ENCODE measurements at places on chromosomes 16 and 17. TPM values are rescaled to one million over a fixed set of nuclear protein-coding genes. Genes with fewer than 3 reads are reported as not detected.

Gene SDR42E2
- total RNA-seq = not detected

Gene RNF43
- not detected for total RNA-seq

Gene PABPN1L
- total RNA-seq = not detected

Gene GLIS2
- total RNA-seq = 5.6 TPM

Gene RBFOX1
- total RNA-seq = not detected

Gene IKZF3
- total RNA-seq = not detected

Gene CNTROB
- total RNA-seq = 24.2 TPM

Gene GRB7
- total RNA-seq = 0.27 TPM

Gene DLX3
- not detected for total RNA-seq

Gene WNT9B
- not detected for total RNA-seq

Gene SOST
- not detected for total RNA-seq

Gene CBFA2T3
- not detected for total RNA-seq

Gene PDIA2
- not detected for total RNA-seq

Gene MAFG
- 23.3 TPM for total RNA-seq

Gene PRSS21
- total RNA-seq = 1.2 TPM

Gene IRX5
- 0.40 TPM for total RNA-seq

Gene TBC1D3G
- 0.89 TPM for total RNA-seq

Gene HMOX2
- total RNA-seq = 120 TPM

Gene OTOA
- total RNA-seq = not detected

Gene TAC4
- total RNA-seq = not detected

Gene KRT27
- total RNA-seq = not detected

Gene NPW
- 3.1 TPM for total RNA-seq

Gene GPR179
- not detected for total RNA-seq

Gene DYNLRB2
- not detected for total RNA-seq

Gene GGT6
- total RNA-seq = not detected

Gene TEKT1
- not detected for total RNA-seq

Gene C16orf96
- 0.05 TPM for total RNA-seq

Gene SMTNL2
- total RNA-seq = not detected

Gene POLG2
- 6.1 TPM for total RNA-seq

Gene HAS3
- total RNA-seq = 0.15 TPM

Gene PRKAR1A
- 206 TPM for total RNA-seq

Gene SCIMP
- not detected for total RNA-seq

Gene TEDC2
- 14.5 TPM for total RNA-seq

Gene MNT
- 5.5 TPM for total RNA-seq

Gene C1QL1
- 0.93 TPM for total RNA-seq

Gene FAM171A2
- total RNA-seq = 3.2 TPM

Gene AATK
- 2.3 TPM for total RNA-seq

Gene NOG
- total RNA-seq = 41.2 TPM

Gene AURKB
- total RNA-seq = 71.2 TPM

Gene PMFBP1
- 0.93 TPM for total RNA-seq

Gene WFDC1
- total RNA-seq = not detected

Gene ANKFY1
- total RNA-seq = 21.7 TPM

Gene TNFRSF12A
- total RNA-seq = 174 TPM

Gene ZMYND15
- 0.10 TPM for total RNA-seq

Gene CBFB
- 62.4 TPM for total RNA-seq

Gene ASGR2
- total RNA-seq = not detected

Gene SPIRE2
- 2.4 TPM for total RNA-seq

Gene DRC3
- total RNA-seq = 1.6 TPM

Measured in mammary microvascular endothelial cell (primary cell).